ENCODE measurements at places on chromosomes 3 and 15.

GRCh38 chr15:48003441-48003840 lies 117.3 kb upstream of the SLC24A5 start:
- DNase-seq: no peak

DNA sequence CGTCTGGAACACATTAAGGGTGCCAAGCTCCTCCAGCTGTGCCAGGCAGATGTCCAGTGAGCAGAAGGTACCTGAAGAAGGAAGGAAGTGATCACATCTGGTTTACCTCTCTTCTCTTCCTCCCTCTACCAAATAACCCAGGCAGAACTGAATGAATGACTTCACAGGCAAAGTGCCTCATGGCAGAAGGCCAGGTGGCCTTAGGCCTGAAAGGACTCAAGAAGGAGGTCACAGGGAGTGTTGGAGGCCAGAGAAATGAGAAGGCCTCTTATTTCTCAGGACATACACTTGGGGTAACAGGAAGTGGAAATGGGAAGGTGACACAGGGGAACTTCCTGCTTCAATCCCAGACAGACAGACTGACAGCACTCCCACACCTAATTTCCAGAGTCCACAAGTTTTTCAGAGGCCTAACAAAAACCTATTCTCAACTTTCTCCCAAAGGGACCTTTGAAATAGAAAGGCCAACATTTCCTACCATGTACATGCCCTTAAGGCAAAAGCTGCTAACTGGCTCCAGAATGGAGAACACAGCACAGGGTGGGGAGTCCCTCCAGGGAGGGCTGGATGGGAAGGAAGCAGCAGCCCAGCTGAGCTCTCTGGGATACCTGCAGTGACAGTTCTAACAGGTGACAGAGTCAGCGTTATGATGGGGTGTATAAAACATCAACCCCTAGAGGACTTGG lies 17.6 kb upstream of the SIN3A start:
- DNase-seq: no peak

DNA sequence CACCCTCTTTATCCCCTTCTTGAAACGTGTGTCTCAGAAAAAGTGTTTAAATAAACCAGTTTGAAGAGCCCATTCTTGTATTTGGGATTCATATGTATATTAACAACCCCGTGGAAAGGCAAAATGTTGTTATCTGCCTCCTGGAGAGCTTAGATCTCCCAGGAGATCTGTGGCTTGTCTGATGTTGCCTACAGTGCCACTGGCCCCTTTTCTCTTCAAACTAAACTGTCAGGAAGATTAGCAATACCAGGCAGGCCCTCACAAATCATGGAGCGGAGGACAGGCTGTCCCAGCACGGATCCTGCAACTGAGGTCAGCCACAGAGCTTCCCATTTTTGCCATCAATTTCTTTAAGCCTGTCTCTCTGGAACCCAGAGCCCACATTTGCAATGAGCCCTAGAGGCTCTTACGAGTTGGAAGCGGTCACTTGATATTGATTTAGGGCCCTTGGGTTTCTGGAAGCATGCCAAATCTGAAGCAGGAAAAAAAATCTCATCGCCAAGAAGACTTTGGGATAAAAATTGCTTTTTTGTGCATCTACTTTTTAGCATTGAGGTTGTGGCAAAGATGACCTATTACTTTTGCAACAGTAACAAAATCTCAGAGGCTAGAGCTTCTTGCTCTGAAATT lies 234.1 kb downstream of the OPA1 start:
- no peak for DNase-seq

DNA sequence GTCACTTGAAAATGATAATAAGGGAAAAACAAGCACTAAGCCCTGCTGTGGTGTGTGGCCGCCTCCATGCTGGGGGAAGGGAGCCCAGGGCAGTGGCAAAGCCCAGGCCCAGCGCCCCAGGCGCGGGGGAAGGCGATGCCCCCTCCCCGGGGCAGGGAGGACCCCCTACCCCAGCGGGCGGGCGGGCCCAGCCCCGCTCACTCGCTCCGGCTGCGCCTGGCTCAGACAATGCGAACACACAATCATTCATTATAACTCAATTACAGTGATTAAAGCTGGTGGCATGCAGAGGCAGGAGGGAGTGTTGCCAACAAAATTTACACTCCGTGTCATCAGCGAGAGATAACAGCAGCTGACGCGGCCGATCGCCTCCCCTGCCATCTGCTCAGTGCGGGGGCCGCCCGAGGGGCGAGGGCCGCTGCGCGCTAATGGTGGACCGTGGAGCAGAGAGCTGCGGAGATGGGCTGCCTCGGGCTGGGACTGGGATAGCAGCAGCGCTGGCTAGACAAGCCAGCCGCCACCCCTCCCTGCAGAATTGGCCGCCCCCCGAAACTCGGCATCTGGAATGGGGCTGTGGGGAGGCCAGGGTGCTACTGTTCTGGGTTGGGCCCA lies 64.1 kb downstream of the TLE3 start:
- DNase-seq: no peak

- DNase-seq: no peak
Measured at GRCh38 chr3:155572085-155572484, 172.8 kb downstream of the PLCH1 start.

Data from suppressor macrophage treated with lipopolysaccharide for 4 hours (primary cell).